ENCODE measurements at places on chromosomes 2 and 18. TPM values are rescaled to one million over a fixed set of nuclear protein-coding genes. Genes with fewer than 3 reads are reported as not detected.
A peak's percentile ranks its signal among the peaks of the same experiment; 100 is the strongest.

DNA sequence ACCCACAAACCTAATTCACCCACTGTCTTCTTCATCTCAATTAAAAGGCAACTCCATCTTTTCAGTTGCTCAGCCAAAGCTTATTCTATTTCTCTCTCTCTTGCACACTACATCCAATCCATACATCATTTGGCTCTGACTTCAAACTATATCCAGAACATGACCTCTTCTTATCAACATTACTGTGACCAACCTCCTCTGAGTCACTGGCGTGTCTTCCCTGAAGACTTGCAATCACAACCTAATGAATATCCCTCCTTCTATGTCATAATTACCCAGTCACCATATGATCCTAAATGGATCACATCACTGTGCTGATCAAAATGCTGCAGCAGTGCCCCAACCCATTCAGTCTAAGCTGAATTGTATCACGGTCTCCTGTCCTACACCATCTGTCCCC is 22.6 kb upstream of the SULT1C3 start:
- DNase-seq = no peak

- DNase-seq = no peak
Measured at GRCh38 chr2:207852791-207853190, 83.1 kb upstream of the FZD5 start.

DNA sequence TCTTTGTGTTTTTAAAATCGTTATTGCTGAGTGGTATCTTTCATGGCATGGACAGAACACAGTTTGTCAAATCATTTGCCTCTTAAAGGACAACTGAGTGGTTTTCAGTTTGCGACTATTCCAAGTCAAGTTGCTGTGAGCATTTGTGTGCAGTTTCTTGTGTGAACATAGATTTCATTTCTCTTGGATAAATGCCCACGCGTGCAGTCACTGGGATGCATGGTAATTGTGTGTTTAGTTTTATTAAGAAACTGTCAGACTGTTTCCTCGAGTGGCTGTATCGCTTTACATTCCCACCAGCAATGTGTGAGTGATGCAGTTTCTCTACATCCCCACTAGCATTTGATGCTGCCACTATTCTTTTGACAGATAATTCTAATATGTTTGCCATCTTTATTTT is 154.0 kb upstream of the ARL4C start:
- no peak for DNase-seq

DNA sequence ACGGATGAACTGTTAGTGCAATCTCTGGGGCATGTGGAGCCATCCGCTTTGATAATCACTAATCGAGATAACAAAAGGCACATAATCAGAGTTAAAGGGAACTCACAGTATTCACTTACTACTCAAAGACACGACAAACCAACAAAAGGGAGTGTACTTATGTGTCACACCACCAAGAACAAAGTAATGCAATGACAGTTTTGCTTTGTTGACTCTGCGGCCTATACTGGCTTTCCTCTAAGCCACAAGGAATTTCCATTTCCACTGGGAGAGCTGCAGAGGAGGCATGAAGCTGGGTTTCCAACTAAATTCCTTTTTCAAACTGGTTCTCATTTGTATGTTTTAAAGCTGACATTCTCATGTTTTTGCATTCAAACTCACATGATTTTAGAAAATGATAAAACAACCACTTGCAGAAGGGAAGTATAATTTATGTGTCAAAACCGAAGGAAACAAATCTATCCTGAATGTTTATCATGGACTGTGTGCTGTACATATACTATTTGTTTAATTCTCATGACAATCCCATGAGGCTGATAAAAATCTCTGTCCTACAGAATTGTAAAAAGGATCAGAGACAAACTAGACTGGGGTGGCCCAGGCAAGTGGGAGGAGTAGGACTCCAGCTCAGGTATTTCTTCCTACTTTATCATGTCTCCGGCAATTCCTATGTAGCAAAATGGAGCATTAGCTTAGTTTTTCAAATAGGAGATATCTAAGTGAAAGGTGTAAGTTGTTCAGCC is 149.6 kb upstream of the SMAD7 start:
- DNase-seq = no peak

DNA sequence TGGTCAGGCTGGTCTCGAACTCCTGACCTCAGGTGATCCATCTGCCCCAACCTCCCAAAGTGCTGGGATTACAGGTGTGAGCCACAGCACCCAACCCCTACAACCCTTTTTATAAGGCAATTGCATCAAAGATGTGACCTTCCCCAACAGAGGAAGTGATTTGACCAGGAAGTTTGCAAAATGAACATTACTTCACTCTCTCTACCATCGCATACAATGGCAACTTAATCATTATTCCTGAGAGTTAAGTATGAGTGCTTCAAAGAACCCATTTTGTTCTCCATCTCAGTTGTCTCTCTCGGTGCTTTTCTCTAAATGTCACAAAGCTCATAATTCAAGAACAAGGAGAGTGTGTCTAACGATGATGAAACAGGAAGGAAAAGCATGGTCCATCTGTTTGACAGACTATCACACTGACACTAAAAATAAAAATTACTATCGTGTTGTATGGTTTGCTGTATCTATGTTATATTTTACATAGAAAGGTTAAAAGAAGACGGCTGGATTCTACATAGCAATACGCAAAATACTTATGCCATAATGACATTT is 18.1 kb upstream of the CREG2 start:
- DNase-seq = no peak

DNA sequence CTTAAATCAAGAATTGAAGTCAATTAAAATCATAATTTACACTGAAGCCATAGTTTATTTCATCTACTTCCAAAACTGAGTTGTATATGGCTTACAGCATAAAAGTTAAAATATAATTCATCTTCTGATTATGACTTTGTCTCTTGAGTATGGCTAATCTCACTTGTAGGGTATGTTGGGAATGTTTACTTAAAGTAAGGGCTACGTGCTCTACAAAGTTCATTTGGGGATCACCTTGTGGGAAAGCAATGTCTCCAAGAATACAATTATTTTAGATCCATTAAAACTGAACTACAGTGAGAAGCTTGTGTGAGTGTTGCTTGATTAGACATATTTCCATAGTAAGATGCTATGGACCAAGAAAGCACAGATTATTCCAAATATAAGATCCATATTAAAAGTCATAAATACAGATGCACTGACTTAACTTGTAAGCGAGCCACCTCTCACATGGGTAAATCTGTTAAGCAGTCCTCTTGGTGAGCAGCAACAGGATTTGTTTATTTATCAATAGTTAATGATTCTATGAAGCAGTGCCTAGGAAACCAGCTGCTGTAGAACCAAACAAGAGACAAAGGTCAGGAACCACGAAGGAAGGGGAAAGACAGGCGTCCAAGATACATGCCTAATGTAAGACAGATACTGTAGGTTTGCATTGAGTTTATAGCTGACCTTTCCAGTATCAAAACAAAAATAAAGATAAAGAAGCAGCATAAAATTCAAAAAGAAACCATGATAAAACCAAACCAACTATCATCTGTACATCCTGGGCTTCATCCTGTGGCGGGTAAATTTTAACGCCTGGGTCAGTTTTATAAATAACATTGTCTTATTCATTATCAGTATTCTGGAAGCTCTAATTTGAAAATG is 24.8 kb downstream of the DSG4 start:
- no peak for DNase-seq

DNA sequence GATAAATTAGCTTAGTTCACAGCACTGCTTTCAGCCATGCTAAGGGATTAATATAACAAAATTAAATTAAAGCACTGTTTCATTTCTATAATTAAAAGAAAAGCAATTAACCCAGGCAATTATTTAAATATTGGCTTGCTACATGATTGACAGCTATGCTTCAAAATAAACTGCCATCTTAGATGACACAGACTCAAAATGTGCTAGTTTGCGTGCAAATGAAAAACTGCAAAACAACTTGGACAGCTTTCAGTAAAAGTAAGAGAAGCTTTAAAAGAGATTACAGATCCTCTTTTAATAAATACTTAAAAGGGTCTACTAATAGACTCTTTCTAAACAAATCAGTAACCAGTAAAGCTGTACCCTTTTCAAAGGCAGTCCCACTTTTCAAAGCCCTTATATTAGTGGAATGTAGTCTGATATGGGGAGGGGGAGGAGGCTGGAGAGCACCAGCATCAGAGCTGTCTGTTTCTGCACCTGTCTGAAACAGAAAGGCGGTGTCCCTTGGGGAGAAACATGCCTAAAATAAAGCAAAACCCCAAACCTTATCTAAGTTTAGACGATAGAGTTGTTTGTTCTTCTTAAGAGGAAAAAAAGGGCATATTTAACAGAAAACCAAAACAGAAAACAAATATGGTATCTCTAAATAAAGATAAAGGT is 20.8 kb downstream of the EIF2AK3 start:
- DNase-seq = no peak

The WDR54 gene
- 3.0 TPM for polyA plus RNA-seq

GRCh38 chr2:202339071-202339870 is 36.9 kb upstream of the BMPR2 start:
- DNase-seq = no peak

GRCh38 chr2:108855194-108855593 is 68.6 kb downstream of the CCDC138 start:
- DNase-seq = no peak

- DNase-seq = peak; percentile 21
Measured at GRCh38 chr2:240300261-240300821, 135.1 kb upstream of the GPC1 start.

GRCh38 chr18:58785171-58785805 is 79.4 kb upstream of the ZNF532 start:
- DNase-seq = no peak

- peak; percentile 40 for DNase-seq
Measured at GRCh38 chr2:179020156-179020750, 29.7 kb downstream of the CCDC141 start.

The CHPF gene
- 31.1 TPM for polyA plus RNA-seq

The ALK gene
- polyA plus RNA-seq = not detected

DNA sequence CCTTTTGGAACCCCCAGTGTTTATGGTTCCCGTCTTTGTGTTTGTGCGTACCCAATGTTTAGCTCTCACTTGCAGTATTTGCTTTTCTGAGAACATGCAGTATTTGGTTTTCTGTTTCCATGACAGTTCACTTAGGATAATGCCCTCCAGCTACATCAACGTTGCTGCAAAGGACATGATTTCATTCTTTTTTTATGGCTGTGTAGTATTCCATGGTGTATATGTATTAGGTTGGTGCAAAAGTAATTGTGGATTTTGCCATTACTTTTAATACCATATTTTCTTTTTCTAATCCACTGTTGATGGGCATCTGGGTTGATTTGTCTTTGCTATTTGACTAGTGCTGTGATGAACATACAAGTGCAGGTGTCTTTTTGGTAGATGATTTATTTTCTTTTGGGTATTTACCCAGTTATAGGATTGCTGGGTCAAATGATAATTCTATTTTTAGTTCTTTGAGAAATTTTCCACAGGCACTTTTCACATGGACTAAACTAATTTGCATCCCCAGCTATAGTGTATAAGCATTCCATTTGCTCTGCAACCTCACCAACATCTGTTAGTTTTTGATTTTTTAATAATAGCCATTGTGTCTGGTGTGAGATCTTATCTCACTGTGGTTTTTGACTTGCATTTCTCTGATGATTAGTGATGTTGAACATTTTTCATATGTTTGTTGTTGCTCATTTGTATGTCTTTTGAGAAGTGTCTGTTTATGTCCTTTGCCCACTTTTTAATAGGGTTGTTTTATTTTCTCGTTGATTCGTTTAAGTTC is 63.6 kb downstream of the CERS6 start:
- DNase-seq = no peak

The CNTNAP5 gene
- not detected for polyA plus RNA-seq

The PARD3B gene
- 1.1 TPM for polyA plus RNA-seq

DNA sequence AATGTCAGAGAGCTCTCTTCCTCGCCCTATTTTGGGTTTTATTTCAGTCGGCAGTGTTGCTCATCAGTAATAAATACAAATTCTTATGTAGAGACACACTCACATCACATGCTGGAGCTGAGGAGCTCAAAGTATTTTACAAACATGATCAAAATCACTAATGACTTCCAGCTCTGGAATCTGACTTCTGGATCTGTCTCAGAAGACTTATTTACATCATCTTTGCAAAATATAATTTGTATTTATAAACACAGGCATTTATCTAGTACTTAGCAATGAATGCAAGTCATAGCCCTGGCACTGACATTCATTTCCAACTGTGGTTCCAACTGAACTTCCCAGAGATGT is 327.1 kb downstream of the NCKAP5 start:
- DNase-seq = no peak

Data from liver (tissue), 10 donors.